Stimulated activated CD4-positive, alpha-beta T cell treated with anti-CD3 and anti-CD28 coated beads, Interleukin-1b, Interleukin-23, amount 100 ng/mL, for 1 hour (primary cell): ENCODE measurements at places on chromosomes 7 and 10.

GRCh38 chr10:29619241-29619669 lies 15.5 kb downstream of the SVIL start:
- no peak for DNase-seq

GRCh38 chr7:1361756-1362125 lies 97.5 kb downstream of the MICALL2 start:
- DNase-seq: no peak

GRCh38 chr10:33553748-33554571 lies 219.5 kb upstream of the NRP1 start:
- DNase-seq: no peak

GRCh38 chr10:34526758-34527730 lies 288.1 kb downstream of the PARD3 start:
- no peak for DNase-seq

GRCh38 chr7:41700044-41700471 lies 2.8 kb downstream of the INHBA start:
- DNase-seq: no peak

DNA sequence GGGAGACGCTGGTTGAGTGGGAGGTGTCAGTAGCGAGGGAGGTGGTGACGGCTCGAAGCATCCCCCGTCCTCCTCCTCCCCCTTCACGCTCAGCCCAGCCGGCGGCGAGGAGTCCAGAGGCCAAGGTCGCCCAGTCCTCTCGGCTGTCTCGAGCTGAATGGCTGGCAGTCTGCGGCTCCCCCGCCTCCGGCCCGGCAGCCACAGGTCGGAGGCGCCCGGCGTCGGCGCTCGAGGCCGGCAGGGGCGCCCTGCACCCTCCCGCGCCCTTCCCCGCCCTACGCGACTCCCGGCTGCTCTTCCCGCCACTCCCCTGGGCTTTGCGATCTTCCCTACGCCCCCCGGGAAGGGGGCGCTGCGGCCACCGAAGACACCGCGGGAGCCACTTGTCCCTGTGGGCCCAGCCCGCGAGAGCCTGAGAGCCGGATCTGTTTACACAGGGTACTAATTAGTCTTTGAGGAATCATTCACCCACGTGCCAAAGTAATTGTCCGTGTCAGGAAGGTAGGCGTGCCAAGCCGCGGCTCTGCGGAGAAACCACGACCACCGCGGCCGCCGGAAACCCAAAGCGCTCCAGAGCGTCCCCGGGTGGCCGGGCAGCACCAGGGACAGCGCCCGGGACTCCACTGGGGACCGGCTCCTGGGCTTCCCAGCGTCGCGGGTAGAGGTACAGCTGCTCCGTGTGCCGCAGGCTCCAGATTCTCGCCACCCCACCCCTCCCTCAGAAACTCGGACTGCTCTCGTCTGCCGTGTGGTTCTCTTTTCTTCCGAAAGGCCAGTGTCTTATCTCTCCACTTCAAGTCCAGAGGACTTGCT lies at the start of gene NXPH1:
NXPH1 (plus strand) TSS at position 133 of the 813 bp plus-strand sequence.
- no peak for DNase-seq

DNA sequence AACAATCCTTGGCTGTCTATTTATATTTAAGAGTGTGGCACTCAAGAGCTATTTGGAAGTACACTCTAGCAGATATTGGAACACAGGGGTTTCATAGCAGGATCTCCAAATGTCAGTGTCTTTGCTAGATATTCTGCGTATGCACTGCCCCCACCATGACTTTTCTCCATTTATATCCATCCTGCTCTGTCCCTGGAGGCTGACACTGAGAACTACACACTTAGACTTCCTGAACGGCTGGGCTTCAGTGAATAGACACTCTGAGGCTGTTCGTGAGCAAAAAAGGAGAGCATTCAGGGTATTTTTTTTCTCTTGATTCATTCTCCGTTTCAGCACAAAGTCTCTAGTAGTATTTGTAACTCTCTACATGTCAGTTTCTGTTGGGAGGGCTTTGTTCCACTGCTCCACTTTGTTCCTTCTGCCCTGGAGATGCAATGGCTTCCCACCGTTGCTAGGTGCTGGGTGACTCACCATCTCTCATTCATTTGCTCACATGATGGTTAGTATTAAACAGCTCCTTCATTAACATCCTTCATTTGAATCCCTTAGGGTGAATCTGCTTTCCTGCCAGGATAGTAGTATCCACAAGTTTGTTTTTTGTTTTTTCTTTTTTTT lies 155.9 kb upstream of the SLC13A1 start:
- no peak for DNase-seq

DNA sequence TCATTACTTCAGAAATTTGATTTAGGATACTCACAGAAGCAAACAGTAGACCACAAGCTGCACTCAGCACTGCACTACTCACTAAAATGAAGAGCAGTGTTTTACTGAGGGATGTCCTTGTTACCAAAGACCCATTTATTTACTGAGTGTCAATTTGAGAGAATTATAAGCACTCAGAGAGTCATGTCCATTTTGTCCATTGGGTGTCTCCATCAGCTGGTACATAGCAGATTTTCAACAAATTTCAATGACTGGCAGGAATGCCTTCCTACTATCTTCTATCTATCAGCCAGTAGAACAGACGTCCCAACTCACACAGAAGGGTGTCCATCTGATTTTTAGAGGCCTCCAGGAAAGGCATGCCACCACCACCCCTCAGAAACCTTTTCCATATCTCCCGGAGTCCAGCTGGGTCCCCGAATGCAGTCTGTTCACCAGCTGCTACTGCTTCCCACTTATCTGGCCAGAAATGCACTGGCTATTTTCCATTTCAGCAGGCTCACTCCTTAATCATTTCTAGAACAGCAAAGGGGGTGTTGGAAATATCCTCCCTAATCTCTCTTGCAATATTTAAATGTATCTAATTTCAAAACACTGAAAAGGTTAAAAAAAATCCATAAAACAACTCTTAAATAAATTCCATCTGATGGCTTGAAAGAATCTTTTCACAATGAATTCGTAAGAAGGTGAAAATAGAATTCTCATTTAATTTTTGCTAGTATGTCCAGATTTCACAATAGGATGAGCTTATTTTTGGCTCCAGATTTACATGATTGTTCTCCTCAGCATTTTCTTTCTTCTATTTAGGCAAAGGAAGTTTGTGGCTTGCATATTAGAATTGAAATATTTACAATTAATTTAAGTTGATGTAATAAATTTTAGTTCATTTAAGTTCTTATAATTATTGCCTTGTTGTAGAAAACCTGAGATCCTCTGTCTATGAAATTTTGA lies 1164.0 kb upstream of the CELF2 start:
- no peak for DNase-seq

- DNase-seq: no peak
Observed at GRCh38 chr7:142817506-142817905, 37.4 kb upstream of the EPHB6 start.

DNA sequence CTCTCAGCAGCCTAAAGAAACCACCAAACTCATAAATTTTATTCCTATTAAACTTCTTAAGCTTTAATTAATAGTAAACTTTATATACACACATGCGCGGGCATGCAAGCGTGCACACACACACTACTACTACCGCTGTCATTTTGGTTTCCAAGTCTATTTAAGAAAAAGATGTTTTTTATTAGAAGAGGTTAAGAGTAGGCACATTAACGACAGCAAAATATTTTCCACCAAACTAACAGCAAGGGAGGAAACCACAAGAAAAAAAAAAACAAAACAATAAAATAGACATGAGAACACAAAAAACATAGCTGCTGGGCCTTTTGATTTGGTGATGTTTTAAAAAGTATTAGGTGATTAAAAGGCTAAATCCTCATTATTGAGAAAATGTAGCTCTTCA lies 28.6 kb downstream of the RTKN2 start:
- no peak for DNase-seq

GRCh38 chr7:55308186-55308929 lies 56.8 kb upstream of the LANCL2 start:
- no peak for DNase-seq

DNA sequence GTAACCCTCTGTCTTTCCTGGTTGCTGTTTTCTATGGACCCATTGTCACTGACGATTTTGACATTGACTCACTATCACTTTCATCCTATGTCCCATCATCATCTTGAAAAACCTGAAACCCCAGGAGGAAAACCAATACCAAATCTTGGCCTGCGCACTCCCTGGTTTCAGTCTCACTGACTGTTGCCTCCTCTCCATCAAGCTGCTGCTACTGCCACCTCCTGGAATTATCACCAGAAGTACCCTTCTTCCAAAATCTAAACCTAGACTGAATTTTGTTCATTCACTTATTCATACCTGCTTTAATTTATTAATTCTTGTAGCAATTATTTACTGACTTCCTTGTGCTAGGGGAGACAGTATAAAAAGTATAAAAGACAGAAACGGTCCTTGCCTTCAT lies 44.5 kb upstream of the ACBD5 start:
- DNase-seq: no peak

GRCh38 chr7:36188906-36189305 lies 35.9 kb downstream of the EEPD1 start:
- no peak for DNase-seq

GRCh38 chr10:111023060-111023459 lies 53.8 kb upstream of the ADRA2A start:
- no peak for DNase-seq

GRCh38 chr10:98410135-98410743 lies 4.7 kb downstream of the PYROXD2 start:
- no peak for DNase-seq

DNA sequence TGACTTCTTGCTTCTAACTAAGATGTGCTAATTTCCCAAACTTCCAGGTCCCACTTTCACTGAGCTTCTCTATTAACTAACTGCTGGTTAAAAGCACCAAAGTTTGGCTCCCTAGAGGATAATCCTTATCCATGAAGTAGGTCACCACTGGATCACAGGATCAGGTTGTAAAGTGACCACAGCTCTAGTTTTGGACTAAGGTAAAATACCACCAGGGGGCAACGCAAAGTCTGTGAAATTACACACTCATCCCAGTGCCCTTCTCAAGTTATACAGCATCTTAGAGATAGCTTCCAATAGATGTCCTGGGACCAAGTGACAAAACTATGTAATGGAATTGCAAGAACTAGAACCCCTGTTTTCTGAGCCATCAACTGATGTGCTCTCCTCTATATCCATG lies 116.4 kb upstream of the ASAH2 start:
- no peak for DNase-seq

DNA sequence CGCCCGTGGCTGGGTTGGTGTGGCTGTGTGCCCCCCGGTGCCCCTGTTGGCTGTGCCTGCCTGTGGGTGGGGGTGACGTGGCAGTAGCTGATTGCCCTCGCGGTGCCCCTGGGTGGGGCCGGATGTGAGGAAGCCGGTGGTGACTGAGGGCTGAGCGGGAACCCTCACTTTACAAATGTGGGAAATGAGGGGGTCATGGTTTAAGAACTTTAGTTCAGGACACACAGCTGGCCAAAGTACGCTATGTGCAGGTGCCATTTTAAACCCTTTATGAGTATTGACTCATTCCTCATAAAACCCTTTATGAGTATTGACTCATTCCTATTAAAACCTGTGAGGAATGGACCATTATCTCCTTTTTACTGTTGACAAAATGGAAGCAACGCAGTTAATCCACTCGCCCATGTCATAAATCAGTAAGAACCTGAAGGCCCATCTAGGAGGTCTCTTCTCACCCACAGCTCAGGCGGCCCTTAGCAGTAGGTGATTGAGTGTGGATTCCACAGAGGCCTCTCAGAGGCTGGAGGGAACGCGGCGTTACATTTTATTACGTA lies 290.1 kb upstream of the COBL start:
- DNase-seq: no peak

GRCh38 chr10:69489506-69490090 lies 38.3 kb downstream of the TSPAN15 start:
- no peak for DNase-seq

DNA sequence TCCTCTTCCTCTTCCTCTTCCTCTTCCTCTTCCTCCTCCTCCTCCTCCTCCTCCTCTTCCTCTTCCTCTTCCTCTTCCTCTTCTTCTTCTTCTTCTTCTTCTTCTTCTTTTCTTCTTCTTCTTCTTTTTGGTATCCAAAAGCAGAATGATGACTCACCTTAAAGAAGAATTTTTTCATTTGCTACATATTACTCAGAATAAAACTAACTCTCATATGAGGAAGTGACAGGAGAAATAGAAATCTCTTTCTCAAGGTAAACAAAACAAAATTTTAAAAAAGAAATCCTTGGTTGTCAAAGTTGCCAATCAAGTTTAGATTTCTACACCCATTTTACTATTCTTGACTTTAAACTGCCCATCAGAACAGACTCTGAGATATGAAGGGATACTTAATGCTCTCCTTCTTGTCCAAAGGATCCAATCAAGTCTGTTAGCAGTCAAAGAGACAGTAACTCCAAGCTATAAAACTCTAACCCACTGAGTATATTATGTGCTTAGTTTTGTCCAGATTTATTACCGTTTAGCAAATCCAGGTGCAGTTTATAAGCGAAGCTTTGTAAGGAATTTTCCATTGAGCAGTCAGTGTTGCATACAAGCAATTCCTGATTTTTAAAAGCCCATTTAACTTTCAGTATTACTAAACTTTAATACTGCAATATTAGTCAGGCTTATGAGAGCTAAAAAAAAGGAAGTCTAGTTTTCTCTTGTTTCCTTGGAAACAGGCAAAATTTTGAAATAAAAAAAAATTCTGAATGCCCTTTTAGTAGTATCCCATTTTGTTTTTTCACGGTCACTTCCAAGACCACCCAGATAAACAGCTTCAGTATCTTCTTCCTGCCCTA lies 43.1 kb upstream of the SNX13 start:
- no peak for DNase-seq

DNA sequence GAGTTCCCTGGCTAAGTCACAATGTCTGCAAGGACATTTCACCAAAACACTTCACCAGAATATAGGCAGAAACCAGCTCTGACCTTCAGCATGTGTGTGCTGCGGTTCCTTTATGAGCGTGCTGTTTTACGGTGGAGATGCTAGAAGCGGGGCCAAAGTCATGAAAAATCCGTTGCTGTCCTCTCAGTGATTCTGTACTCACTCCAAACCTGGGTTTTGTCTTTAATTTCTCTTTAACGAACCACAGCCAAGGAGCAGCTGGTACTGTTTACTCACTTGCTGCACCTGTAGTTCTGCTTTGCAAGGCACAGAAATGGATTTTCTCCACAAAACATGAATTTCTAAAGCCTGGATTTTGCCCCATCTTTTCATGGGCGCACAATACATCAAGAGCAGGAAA lies 639.9 kb downstream of the PHTF2 start:
- no peak for DNase-seq

DNA sequence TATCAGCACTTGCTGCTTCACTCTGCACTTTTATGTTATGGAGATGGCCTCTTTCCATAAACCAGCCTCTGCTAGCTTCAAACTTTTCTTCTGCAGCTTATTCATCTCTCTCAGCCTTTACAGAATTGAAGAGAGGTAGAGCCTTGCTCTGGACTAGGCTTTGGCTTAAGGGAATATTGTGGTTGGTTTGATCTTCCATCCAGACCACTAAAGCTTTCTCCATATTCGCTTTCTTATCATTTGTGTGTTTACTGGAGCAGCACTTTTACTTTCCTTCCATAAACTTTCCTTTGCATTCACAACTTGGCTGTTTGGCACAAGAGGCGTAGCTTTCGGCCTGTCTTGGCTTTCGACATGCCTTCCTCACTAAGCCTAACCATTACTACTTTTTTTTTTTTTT lies 23.6 kb downstream of the DYDC2 start:
- DNase-seq: no peak

- DNase-seq: no peak
Observed at GRCh38 chr7:5824297-5824610, 42.8 kb upstream of the RNF216 start.

GRCh38 chr7:81187753-81188152 lies 268.9 kb upstream of the SEMA3C start:
- DNase-seq: no peak
